Uterus (tissue), 4 donors: ENCODE measurements at places on chromosomes 3 and 15.
A peak's percentile ranks its signal among the peaks of the same experiment; 100 is the strongest.

GRCh38 chr3:27345493-27345892 lies 23.7 kb downstream of the NEK10 start:
- DNase-seq = no peak

DNA sequence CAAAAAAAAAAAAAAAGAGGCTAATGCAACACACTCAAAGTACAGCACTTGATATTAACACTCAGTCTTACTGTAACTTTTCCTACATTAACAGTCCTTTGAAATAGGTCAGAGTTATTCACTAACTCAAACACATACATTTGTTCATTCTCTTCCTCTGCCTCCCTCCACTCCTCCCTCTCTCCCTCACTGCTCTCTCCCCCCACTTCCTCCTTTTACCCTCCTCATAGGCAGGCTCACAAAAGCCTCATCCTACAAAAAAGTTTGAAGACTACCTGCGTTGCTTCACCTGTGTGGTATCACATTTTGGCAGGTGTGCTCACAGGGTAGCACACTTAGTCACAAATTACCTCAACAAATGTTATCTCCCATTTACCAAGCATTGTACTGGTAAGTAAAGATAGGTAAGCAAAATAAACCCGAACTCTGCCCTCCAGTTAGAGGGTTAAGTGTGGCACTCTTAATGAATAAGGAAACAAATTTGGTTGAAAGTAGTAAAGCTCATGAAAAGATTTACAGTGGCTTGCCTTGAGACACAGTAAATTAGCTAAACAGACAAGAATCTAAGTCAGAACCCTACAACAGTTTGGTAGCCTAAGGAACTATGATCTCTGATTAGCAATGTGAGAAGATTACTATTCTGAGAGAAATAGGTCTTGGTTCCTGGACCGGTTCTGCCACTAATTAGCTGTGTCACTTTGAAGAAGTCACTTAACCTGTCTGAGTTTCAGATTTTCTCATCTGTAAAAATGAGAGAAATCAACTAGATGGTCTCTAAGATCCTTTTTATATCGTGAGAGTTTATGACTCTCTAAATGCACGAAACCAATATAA lies 151.0 kb upstream of the MLF1 start:
- DNase-seq = no peak

GRCh38 chr3:113148284-113148683 lies 63.1 kb upstream of the BOC start:
- peak; percentile 55 for DNase-seq

DNA sequence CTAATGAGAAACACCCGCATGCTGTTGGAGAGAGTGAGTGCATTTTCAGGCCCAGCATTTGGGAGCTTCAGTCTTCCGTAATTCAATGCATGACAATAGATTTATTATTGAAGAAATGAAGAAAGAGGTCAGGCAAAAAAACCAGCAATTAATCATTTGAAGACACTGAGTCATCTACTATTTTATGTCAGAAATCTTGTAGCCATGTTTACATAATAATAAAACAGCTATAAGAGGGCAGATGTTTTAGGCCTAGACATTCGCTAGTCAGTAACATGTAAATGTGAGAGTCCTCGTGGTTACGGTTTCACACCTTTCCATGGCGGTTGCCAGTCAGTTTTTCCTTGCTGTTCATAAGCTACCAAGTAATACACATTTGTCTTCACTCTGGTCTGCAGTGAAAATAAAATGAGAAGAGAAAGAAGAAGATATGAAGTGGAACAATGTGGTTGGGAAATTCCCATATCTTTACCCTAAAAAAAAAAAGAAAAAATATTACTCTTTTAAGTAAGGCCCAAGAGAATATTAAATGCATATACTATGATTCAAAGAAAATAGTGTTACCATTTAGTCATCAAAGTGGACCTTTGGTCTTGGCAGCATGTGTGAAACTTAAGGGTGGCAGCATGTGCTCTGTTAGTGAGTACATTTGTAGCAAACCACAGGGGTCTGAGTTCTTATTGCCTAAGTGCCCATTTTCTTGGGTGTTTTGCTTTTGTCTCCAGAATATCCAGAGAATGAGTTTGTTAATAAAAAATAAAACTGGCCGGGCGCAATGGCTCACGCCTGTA lies 140.5 kb upstream of the TBL1XR1 start:
- DNase-seq = no peak

DNA sequence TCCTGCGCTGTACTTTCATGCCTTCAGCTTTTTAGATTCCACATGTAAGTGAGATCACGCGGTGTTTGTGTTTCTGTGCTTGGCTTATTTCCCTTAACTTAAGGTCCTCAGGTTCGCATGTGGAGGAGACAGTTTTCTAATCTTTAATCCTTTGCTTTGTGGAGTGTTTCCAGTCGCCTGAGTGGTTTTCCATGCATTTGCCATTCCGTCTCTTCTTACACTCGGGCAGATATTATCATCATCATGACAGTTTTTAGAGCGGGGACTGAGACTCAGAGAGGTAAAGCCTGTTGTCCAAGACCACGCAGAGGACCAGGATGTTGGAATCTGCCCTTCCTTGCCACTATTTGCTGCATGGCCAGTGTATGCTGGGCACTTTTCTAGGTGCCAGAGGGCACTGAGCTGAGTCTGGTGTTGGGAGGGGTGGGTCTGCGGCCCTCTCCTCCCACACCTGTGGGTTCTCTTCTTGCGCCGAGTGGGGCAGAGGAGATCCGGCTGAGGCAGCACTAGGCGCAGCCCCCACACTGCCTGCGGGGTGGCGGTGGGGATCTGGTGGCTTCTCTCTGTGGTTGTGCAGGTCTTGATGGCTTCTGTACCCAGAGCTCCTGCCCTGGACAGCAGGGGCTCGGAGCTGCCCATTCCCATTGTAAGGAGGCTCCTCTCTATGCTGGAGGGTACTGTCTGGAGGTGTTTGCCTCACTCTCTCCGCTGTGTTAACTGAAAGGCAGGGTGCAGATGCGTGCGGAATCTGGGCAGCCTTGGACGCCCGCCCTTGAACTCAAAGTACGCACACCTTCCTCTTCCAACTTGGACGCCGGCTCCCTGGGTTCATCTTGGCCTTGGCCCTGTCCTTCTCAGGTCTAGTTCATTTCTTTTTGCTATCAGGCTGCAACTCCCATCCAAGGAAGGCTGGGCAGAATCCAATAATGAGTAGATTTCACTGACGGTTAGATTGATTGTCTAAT lies 156.0 kb upstream of the RGMA start:
- DNase-seq = no peak
